ENCODE measurements at places on chromosomes 16 and 17.

GRCh38 chr17:4173781-4174180 is 30.8 kb downstream of the CYB5D2 start:
- no peak for DNase-seq

DNA sequence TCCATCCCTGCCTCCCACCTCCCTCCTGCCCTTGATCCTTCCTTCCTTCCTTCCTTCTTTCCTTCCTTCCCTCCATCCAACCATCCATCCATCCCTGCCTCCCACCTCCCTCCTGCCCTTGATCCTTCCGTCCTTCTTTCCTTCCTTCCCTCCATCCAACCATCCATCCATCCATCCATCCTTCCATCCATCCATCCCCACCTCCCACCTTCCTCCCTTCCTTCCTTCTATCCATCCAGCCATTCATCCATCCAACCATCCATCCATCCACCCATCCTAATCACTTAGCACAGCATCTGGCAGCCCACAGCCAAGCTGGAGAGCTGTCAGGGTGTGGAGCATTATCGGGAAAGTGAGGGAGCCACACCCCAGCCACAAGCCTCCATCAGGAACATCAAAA is 54.5 kb downstream of the TK2 start:
- DNase-seq, result no peak

DNA sequence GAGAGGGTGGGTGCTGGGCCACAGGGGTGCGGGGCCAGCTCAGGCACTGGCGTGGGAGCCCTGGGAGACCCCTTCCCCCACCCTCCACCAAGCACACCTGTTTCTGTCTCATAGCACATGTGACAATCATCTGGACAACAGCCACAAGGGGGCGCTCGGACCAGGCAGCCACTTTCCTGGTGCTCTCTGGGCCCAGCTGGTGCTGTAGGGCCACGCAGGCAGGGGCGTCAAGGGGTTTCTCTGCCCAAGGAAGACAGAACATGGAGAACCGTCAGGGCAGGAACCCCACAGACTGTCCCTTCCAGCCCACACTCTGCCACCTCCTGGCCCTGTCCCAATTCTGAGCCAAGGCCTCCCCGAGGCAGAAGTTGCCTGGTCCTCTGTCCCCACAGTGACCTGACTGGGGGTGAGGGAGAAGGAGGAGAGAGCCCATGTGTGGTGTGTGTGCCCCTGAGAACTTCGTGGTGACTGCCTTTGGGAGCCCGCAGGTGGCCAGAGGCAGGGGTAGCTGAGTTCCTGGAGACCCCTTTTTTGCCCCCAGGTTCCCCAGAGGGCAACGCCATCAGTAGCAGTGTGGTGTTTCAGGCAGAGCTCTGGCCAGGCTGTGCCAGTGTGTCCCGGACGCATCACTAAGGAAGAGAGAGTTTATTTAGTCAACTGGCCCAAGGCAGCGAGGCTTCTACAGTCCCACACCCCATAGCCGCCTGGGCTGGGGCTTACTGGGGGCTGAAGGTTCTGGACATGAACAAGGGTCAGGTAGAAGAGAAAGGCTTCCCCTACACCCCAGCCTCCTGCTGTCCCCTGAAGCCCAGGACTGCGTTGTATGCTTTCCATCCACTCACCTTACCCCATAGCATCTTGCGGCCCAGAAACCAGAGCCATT is 3.1 kb upstream of the SETD6 start:
- DNase-seq, result peak; percentile 74

DNA sequence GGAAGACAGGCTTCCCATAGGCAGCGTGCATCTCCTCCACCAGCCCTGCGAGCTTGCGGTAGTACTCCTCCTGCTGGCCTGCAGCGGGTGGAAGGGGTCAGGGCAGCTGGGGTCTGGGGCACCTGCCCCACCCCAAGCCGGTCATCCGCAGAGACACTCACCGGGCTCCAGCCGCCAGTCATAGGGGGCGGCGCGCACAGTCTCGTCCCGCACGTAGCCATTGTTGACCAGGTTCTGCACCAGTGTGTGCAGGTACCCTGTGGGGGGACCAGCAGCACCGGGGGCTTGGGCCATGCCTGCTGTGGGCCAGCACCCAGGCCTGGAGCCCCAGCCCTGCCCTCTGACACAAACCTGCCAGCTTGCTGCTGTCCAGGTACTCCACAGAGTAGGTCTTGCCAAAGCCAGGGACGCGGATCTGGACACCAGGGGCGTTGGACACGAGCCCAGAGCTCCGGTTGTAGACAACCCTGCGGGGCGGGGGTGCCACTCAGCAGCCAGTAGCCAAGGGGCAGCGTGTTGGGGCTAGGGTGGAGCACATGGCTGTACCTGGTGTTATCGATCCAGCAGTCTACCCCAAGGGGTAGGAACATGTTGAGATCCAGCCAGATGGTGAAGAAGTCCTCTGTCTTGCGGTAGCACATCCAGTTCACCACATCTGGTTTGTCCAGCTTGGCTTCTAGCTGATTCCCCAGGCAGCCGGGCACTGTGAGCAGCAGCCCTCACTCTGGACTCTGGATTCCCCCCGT is 1.2 kb downstream of the LCAT start:
- no peak for DNase-seq

GRCh38 chr16:8005096-8005860 is 585.0 kb downstream of the TMEM114 start:
- DNase-seq, result no peak

DNA sequence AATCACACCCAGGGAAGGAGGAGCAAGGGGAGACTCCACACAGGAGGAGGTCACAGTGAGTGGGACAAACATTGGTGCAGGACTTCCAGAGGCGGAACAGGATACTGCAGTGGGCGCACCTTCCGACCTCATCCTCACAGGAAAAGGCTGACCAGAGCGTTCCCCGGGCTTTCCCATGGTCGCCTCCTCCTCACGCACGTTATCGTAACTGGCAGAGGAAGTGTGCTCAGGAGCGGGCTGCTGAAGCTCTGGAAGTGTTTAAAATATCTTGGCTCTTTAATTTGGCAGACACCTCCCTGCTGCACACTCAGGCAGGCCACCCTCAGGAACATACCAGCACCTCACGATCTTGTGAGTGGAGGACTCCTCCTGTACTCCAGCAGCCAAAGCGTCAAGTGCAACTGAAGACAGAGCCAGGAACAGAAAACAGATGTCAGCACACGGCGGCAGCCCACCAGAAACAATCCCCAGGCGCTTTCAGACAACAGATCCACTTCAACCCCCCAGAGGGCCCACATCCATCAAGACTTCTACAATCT is 17.5 kb downstream of the FANCA start:
- no peak for DNase-seq

DNA sequence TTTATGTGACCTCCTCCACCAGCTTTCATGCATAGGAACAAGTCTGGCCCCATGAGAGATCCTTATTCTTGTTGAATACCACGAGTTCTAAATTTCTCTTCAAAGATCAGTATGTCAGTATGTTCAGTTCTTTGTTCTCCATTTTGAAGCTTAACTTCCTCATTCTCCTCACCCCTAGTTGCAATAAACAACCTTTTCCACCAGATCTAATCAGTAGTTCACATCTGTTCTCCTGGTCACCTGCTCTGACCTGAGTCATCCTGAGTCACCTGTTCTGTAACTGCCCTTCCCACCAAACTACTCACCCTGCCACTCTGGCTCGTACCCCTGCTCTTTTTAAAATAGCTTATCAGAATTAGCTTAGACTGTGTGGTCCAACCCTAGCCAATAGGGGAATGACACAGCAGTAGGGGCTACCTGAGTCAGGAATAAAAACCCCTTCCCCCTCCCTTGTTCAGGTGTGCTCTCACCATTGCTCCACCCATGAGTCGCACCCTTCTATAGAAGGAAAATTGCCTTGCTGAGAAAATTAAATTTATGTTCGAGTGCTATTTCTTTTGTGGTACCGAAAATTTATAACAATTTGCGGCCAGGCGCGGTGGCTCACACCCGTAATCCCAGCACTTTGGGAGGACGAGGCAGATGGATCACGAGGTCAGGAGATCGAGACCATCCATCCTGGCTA is 94.6 kb downstream of the EMP2 start:
- no peak for DNase-seq

DNA sequence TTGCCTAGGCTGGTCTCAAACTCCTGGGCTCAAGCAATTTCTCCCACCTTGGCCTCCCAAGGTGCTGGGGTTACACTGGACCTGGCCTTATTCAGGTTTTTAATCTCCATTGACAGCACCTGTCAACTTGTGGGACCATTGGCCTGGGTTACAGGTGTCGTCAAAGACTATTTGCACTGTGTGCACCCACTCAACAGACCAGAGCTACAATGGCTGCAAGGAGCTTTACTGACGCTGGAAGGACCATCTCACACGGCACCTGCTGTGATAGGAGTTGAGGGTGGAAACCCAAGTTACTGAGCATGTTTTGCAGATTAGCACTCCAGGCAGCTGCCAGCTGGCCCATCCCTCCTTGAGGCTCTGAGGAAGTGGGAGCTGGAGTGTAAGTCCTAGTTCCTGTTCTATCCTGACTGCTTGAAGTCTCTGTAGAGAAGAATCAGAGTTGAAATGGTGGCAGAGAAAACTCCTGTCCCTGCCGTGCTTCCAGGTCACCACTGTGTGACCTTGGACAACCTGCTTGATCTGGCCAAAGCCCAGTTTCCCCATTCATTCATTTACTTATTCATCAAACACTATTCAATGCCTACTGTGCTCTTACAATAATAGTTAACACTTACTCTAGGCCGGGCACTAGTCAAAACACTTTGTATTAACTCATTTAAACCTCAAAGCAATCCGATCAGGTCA is 42.4 kb upstream of the LONP2 start:
- no peak for DNase-seq

GRCh38 chr16:31877876-31878642 is 4.5 kb downstream of the ZNF267 start:
- no peak for DNase-seq

GRCh38 chr16:11152677-11153331 is 103.2 kb downstream of the SOCS1 start:
- no peak for DNase-seq

- no peak for DNase-seq
These were observed 10.8 kb downstream of the ZG16B start for GRCh38 chr16:2840914-2841313.

DNA sequence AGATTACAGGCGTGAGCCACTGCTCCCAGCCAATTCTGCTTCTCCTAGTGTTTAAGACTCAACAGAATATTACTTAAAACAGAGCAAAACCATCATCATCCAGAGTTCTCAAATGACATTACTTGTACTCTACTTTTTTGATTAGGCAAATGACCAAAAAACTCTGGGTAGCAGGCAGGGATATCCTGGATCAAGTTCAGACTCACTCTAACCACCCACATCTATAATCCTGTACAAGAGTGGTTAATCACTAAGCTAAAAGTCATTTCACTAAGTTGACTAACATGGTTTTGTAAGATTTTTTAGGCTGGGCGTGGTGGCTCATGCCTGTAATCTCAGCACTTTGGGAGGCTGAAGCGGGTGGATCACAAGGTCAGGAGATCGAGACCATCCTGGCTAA is 6.8 kb downstream of the NAE1 start:
- no peak for DNase-seq

GRCh38 chr16:47308601-47309000 is 152.3 kb downstream of the ITFG1 start:
- DNase-seq, result no peak

DNA sequence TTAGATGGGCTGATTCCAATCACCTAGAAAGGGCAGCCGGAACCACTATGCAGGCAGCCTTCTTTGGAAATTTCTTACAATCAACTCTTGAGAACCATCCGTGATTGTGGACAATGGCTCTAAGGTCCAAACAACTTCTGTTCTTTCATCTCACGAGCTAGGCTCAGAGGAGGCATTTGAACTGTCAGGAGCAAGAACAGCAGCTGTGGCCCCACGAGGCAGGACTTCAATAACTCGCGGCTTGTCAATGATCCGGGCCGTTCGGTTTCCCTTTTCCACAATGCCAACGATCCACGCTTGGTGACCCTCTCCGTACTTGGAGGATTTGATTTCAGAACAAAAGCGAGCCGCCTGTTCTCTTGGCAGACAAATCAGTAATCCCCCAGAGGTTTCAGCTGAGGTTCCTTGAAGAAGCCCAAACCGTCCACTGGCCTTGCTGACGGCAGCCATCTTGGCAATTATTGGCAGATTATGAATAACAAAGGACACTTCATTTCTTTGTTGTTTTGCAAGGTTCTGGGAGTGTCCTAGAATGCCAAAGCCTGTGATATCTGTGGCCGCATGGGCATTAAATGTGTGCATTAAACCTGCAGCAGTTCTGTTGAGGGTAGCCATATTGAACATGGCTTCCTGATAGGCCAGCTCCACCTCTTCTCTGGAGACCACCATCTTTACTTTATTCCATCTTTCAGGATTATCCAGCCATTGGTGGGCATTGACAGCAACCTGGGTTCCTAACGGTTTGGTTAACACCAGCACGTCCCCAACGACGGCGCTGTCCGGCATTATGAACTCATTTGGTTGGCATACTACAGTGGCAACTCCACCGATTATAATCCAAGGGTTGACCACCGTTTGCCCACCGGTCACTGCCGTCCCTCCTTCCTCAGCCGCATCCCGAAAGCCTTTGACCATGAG is 1.2 kb downstream of the SEPHS2 start:
- DNase-seq, result no peak

DNA sequence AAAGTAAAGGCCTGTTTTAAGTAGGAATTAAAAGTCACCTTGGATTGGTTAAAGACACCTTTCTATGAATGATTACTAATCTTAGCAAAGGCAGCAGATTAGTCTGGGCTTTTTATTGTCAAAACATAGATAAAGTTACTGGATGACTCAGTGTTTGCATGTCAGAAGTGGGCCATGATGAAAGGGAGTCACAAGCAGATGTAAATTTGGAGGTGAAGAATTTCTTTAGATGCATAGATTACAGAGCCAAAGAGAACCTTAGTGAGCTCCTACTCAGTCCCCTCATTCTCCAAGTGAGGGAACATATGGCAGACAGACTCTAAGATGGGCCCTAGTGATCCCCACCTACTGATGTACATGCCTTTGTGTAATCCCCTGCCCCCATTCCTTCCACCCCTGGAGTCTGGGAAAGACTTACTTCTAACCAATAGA is 124.5 kb downstream of the HS3ST3A1 start:
- no peak for DNase-seq

GRCh38 chr17:4849011-4849536 is 15.9 kb downstream of the MINK1 start:
- DNase-seq, result no peak

GRCh38 chr16:1441391-1441829 is 2.9 kb downstream of the CCDC154 start:
- DNase-seq, result no peak

GRCh38 chr17:31408586-31408985 is 17.1 kb downstream of the RAB11FIP4 start:
- no peak for DNase-seq

DNA sequence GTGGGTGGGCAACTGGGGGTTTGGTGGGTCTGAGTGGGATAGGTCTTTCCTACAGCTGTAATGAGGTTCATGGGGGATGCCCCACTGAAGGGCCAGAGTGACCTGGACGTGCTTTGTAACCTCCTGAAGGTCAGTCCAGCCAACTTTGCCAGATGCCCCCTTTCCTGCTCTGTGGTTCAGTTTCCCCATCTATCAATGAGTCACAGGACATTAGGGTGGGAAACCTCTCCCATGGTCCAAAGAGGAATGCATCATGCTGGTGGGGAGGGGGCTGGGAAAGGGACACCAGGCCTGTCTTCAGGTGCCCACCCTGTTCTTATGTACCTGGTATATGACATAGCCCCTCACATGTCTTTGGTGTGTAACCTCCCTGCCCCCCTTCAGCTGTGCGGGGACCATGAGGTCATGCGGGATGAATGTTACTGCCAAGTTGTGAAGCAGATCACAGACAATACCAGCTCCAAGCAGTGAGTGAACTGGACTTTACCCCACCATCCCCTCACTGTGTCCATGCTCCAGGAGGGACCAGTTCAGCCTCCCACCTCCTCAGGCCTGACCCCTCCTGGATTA is 24.0 kb upstream of the ALKBH5 start:
- DNase-seq, result no peak
